ENCODE measurements at places on chromosomes 5 and 9.

DNA sequence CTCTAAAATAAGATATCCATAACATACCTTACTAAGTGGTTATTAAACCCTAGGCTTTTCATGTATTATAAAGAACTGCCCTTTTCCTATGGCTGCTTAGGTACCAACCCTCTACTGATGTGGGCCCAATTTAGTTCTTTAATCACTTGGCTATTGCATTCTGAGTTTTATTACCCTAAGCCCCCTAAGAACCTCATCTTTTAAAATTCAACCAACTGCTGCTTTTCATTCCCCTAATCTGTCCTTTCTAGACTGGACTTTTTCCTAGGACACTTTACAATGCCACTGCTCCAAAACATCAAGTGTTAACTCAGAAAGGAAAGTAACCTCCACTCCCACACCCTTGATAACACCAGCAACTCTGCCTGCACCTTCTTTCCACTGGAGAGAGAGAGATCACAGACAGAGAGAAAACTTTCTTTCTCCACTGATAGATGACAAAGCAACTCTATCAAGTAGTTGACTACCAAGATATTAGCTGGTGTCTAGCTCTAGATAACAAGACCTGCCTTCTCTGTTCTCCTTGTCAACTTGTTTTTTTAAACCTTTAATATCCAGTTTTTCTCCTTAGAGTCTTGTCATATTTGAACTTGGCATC, 27.3 kb downstream of the ELL2 start:
- DNase-seq, result no peak

DNA sequence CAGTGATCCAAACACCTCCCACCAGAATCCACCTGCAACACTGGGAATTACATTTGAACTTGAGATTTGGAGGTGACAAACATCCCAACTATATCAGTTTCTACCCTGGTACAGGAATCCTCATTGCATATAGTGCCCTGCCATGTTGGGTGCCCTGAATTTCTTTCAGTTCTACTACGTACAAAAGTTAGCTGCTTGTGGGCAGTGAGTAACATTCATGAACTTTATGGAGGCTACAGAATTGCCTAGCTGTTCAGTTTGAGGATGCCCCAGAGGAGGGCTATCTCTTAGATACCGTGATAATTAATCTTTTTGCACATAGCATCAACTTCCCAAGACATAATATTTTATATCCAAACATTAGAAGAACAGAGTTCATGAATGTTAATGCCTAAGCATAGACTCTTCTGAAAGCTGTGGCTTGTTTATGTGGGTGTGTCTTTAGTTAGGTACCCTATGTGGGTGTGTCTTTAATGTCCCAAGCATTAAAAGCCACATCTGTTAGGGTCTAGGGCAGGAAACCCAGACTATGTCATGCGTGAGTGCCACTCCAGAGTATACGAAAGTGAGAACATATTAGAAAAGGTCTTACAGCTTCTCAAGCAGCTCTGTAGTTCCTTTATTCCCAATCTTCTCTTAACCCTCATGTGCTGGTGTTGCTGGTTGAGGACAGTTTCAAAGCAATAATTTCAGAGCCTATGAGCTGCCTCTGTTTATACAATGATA, 47.0 kb upstream of the CHD1 start:
- DNase-seq, result no peak

DNA sequence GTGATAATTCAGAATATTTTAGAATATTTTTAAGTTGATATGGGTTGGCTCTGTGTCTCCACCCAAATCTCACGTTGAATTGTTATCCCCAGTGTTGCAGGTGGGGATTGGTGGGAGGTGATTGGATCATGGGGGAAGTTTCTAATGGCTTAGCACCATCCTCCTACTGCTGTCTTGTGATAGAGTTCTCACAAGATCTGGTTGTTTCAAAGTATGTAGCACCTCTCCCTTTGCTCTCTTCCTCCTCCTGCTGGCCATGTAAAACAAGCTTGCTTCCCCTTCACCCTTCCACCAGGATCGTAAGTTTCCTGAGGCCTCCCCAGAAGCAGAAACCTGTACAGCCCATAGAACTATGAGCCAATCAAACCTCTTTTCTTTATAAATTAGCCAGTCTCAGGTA, 214.6 kb upstream of the C9orf72 start:
- DNase-seq, result no peak

- DNase-seq, result no peak
Measured at GRCh38 chr9:22919423-22919822, 472.8 kb downstream of the DMRTA1 start.

DNA sequence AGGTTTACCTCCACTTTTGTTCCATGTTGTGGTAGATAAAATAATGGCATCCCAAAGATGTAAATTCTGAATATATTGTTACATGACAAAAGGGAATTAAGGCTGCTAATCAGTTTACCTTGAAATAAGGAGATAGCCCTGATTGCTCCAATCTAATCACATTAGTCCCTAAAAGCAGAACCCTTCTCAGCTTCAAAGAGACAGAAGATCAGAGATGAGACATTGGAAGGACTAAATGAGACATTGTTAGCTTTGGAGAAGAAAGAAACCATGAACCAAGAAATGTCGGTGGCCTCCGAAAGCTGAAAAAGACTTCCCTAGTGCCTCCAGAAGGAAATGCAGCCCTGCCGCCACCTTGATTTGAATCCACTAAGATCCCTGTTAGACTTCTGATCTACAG, 82.8 kb upstream of the PARP8 start:
- no peak for DNase-seq

GRCh38 chr9:18910916-18911315, 122.1 kb downstream of the SAXO1 start:
- peak; percentile 32 for DNase-seq

- DNase-seq, result no peak
Measured at GRCh38 chr9:136644343-136644592, 18.4 kb upstream of the EGFL7 start.

DNA sequence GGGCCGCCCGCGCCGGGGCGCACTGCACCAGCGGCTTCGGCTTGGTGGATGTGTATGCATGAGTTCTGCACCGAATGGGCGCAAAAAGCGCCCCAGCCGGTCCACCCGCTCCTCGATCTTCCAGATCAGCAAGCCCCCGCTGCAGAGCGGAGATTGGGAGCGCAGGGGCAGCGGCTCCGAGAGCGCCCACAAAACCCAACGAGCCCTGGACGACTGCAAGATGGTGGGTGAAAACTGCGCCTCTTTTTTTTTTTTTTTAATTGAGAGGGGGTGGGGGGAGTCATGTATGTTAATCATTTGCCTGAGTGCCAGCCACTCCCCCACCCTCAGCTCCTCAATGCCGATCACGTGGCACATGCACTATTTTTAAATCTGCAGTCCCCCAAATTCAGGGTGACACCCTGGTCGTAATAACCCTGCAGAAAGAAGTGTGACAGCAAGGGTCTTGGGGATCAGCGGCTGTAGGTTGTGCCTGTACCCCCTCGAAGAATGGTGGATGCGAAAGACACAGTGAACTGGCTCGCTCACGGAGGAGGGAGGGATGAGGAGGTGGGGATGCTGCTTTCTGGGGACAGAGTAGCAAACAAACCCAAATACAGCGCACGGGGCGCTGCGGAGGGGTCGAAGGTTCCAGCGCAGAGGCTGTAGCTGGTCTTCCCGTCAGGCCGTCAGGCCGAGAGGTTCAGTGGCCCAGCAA, 900 bp downstream of the RGS7BP start:
- no peak for DNase-seq

DNA sequence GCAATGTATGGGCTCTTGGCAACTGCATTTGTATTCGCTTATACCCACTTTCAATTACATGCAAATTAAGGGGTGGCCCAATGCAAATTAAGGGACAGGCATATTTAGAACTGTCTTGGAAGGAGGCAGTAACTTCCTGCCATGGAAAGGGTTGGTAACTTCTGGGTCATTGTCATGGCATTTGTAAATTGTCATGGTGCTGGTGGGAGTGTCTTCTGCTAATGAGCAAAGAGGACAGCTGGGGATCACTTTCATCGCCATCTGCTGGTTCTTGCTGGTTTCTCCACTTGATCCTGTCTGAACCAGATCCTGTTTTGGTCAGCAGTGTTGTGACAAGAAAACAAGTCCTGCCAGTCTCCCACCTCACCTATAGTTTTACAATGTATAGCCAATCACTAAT, 23.3 kb upstream of the UGT3A2 start:
- no peak for DNase-seq

Data from NCI-H2227 treated with DMSO at 0.1 percent for 48 hours (cell line).